ENCODE measurements at places on chromosomes 3 and 15. TPM values are rescaled to one million over a fixed set of nuclear protein-coding genes. Genes with fewer than 3 reads are reported as not detected.

Gene ZNF860
- polyA plus RNA-seq, result 0.70 TPM

Gene EPHB3
- polyA plus RNA-seq, result 1.6 TPM

Gene PLSCR2
- polyA plus RNA-seq, result not detected

Gene PLSCR5
- not detected for polyA plus RNA-seq

Gene CD200R1
- polyA plus RNA-seq, result 1.1 TPM

Gene TLR9
- polyA plus RNA-seq, result not detected

Gene PP2D1
- polyA plus RNA-seq, result not detected

Gene CD200
- 0.22 TPM for polyA plus RNA-seq

Gene MCTP2
- 3.6 TPM for polyA plus RNA-seq

Gene LIPC
- polyA plus RNA-seq, result 0.51 TPM

Gene SEC22A
- 39.4 TPM for polyA plus RNA-seq

Gene BNC1
- 5.7 TPM for polyA plus RNA-seq

Gene PKM
- polyA plus RNA-seq, result 3,546 TPM

Gene NAA80
- polyA plus RNA-seq, result 4.3 TPM

Gene SRGAP3
- polyA plus RNA-seq, result 0.92 TPM

Gene MAGEL2
- not detected for polyA plus RNA-seq

Gene SPESP1
- polyA plus RNA-seq, result 6.4 TPM

Gene SAMMSON
- polyA plus RNA-seq, result not detected

Gene TMEM207
- not detected for polyA plus RNA-seq

Gene GOLGA6B
- polyA plus RNA-seq, result not detected

Gene CCDC9B
- polyA plus RNA-seq, result 2.0 TPM

Gene ATP8B4
- polyA plus RNA-seq, result 3.5 TPM

Gene MAPKBP1
- 2.8 TPM for polyA plus RNA-seq

Gene ABHD6
- 7.3 TPM for polyA plus RNA-seq

Gene IL17RD
- polyA plus RNA-seq, result 0.60 TPM

Gene PPP1R14D
- polyA plus RNA-seq, result not detected

Gene TPM1
- 1,732 TPM for polyA plus RNA-seq

Gene CLRN1
- polyA plus RNA-seq, result not detected

Gene POPDC2
- polyA plus RNA-seq, result 0.26 TPM

Gene CRYGS
- polyA plus RNA-seq, result 0.54 TPM

Gene MCF2L2
- 0.05 TPM for polyA plus RNA-seq

Gene CACNA2D3
- polyA plus RNA-seq, result 0.37 TPM

Gene SLC6A20
- not detected for polyA plus RNA-seq

Gene CIB2
- 2.7 TPM for polyA plus RNA-seq

All from fibroblast of lung (primary cell).